Testis (tissue), 5 donors: ENCODE measurements at places on chromosomes 11 and 22.

DNA sequence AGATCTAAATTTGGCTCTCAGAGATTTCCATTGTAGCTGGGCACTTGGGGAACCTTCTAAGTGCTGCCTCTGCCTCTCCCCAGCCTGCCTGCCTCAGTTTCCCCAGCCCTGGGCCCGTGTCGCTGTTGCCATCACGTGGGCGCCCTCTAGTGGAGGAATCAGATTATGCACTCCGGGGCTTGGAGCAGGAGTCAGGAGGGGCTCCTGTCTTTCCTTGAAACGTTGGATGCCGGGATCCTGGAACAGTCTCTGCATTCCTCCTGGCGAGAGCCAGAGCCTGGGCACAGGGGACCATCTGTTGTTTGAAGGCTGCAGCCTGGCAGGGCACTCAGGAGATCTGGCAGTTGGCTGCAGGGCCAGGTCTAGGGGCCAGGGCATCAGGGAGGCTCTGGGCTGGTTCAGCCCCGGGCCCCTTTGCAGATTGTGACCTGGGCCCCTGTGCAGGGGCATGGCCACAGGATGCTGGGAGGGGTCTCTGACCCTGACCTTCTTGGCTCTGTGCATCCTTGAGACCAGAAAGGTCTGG, 71.6 kb downstream of the LRP5 start:
- peak; percentile 83 for DNase-seq

- no peak for DNase-seq
Observed at GRCh38 chr11:10838083-10838482, 19.8 kb downstream of the ZBED5 start.

DNA sequence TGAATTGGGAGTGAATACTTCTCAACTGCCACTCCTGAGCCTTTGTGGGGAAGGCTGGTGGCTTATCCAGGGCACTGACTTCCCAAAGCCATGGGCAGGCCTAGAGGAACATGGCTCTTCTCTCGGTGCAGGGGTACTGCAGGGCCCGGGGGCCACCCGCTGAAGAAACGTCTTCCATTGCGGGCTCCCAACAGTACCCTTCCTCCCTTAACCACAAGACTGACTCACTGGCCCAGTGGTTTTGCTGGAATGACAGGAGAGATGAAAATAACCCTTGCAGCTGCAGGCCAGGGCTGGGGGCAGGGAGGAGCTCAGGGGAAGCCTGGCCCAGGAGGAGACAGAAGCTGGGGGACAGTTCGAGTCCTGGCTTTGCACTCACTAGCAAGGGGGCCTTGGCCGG, 13.5 kb downstream of the TXN2 start:
- no peak for DNase-seq

GRCh38 chr11:72350752-72351151, 83.6 kb downstream of the CLPB start:
- DNase-seq: no peak

DNA sequence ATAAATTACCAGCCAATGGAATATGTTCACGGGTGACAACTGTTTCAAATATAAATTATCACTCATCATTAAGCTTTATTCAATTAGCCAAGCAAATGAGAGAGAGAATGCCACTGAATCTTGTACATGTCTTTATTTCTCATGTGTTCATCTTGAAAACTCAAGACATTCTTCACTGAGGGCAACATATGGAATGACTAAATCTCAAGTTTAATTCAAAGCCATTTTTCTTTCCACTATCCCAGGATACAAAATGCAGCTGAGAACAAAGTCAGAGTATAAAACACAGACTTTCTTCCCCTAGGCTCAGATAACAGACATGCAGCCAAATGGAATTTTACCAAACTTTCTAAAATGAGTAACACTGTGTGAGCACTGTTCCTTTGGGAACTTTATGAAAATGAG, 12.1 kb upstream of the BBOX1 start:
- no peak for DNase-seq

GRCh38 chr22:39932918-39933649, 27.1 kb upstream of the TMA7B start:
- DNase-seq: no peak

DNA sequence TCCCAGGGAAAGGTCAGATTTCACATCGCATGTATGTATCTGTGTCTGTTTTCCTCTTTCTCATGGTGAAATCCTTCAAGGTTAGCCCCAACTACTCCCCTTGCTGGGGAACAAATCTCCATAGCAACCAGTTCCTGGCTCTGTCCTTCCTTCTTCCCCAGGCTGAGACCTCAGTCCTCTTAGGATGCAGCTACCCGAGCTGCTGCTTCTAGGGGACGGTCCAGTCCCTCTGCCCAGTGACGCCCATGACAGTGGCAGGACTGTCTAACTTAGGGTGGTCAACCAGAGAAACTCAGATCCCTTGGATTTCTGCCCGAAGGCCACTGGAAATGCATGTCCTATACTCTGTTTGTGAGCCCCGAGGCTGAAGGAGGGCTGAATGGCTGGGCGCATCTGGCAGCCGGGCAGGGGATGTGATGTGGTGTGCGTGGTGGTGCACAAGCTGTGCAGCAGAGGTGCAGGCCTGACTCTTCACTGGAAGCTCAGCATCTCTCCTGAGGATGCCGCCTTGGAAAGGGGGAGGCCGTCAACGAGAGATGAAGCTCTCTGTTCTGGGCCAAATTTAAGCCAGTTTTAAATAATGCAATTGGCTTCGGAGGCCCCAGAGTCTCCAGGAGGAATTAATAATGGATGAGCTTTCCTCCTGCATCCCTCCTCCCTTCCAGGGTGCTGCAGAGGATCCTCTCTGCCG, 118.7 kb upstream of the B3GAT1 start:
- DNase-seq: peak; percentile 5

GRCh38 chr11:114211444-114212121, 84.6 kb upstream of the NNMT start:
- DNase-seq: no peak

DNA sequence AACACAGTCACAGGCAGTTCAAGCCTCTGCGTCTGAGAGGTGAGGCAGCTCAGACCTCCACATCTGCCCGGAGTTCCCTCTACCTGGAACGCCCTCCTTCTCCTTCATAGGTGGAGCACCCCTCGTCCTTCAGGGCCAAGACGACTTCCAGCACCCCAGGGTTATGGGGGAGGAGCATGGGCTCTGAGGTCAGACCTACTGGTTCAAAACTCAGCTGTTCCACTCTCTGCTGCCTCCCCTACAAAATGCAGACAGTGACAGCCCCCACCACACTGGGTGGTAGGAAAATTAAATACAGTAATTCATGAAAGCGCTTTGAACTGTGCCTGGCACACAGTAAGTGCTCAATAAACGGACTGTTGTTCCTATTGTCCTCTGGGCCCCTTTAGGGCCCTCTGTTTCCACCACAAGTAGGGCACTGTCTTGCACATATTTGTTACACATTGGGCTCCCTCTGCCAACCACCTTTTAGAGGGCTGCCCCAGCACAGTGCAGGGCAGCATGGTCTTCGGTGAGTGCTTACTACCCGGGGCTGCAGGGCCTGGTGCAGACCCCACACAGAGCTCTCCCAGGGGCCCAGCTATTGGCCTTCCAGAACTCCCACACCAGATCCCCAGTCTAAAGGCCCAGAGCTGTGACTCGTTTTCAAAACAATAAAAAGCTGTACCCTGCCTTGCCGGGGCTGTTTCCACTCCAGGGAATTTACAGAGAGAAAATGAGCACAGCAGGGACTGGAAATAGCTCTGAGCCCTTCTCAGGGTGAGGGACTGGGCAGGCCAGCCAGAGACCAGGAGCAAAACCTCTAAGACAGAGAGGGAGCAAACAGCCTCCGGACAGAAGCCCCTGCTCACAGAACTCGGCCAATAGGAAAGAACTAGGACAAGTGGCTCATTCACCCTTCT, 2.5 kb downstream of the TMEM184B start:
- DNase-seq: no peak

DNA sequence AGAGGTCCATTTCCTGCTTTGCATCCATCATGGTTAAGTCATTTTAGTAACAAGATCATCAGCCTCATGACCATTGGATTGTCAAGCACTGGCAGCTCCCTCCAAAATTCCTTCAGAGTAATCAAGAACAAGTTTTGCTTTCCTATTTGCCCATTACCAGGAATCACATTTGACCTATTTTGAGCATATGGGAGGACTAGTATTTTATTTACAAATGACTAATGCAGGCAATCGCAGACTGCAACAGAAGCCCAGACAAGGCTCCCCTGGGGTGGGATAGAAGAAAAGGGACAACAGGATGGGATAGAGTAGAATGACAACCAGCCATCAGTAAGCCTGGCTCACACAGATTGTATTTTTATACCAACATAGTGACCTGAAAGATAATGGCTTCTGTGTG, 9.1 kb downstream of the MMP10 start:
- no peak for DNase-seq

- DNase-seq: no peak
Observed at GRCh38 chr11:86269645-86270044, 25.1 kb downstream of the EED start.

DNA sequence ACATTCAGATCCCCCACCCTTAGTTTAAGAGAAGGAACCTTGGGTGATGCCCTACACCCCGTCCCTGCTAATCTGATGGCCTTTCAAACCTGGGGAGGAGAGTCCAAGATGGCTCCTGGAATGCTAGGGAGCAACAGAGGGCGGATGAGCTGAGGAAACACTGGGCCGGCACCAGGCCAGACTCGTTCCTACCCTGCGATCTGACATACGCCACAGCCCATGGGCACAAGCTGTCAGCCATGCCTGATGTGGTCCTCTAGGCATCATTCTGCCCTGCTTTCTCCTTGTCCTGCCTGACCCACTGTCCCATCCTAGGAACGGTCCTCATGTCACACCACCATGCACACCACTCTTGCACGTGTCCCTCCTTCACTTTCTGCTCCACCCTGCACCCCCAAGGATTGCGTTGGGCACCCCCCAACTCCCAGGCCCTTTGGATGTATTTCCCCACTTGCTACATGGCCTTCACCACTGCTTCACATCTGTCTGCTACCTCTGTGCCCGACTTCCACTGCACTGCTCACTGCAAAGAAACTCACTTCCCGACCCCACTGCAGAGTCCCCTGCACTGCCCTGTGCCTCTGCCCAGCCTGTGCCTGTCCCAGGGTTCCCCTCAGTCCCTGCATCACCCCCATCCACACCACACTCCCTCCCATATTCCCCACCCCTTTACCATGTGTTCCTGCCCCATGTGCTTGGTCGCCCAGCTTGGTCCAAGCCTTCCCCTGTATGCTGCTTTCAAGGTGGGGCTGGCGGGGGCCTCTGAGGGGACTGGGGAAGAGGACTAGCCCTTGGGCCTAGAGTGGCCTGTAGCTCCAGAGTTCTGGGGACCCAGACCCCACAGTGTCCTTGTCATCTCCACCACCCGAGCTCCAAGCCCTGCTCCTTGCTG, 29.2 kb downstream of the USP35 start:
- no peak for DNase-seq

DNA sequence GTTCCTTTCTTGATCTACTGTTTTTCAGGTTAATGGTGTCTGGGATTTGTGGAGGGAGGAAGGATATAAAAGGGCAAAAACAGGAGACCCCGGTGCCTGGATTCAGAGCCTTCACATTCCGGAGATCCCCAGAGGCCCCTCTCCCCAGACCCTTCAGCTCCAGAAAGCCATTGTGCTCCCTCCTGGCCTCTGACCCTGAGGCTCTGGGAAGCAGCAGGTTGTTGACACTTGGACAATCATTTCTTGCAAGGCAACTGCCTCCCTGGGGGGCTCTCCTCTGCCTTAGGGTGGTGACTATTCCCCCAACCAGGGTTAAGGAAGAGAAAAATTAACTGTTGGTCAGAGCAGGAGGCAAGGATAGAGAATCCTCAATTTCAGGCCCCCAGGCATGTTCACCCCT, 86.9 kb upstream of the NNMT start:
- DNase-seq: no peak

DNA sequence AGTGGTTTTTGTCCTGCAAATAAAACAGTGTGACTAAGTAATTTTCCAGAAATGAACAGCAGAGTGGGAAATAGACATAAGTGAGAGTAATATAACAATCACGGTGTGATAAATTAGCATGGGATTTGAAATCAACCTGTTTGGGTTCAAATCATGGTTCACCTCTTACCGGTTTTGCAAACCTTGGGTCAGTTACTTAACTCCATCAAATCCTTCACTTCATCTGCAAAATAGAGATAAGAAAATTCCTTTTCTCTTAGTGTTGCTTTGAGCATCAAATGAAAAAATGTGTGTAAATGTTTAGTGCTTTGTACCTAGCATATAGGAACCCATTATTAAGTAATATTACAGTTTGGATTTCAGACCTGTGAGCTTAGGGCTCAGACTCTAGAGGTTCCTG, 152.2 kb downstream of the TEAD1 start:
- DNase-seq: no peak

DNA sequence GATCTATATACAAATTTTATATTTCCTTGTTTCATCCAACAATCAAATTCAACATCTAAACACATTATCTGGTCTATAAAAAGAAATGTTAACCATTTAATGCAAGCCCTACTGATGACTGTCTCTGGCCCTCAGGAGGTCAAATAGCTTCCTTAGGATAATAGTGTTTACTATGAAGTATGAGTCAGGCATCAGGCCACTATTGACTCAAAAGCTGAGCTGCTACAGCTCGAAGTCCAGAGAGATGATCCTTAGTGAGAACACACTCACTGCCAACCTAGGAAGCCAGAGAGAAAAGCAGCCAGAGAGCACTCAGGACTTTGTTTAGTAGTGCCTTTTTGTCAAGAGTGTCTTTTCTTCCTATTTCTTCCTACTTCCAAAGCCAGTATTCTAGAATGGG, 171.8 kb downstream of the SOX6 start:
- no peak for DNase-seq

DNA sequence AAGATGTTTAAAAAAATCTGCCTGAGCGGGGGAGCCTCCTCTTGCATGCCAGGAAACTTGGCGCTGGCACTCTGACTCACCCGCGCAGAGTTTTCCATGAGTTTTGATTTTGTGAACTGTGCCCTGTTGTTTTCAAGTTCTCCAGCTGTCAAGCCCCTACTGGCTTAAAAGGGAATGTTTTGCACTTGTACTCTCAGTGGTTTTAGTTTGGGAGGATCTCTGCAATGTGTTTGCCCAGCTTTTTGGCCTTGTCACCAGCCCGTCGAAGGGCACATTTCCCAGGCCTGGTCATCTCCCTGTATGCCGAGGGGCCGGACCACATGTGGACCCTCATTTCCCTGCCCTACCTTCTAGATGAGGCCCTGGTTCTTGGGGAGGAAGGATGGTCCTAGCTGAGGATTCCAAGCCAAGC, 12.2 kb downstream of the MRGPRF start:
- peak; percentile 53 for DNase-seq

- DNase-seq: no peak
Observed at GRCh38 chr11:120482149-120482548, 29.4 kb upstream of the GRIK4 start.

- no peak for DNase-seq
Observed at GRCh38 chr11:30328681-30329080, 5.8 kb downstream of the ARL14EP start.

DNA sequence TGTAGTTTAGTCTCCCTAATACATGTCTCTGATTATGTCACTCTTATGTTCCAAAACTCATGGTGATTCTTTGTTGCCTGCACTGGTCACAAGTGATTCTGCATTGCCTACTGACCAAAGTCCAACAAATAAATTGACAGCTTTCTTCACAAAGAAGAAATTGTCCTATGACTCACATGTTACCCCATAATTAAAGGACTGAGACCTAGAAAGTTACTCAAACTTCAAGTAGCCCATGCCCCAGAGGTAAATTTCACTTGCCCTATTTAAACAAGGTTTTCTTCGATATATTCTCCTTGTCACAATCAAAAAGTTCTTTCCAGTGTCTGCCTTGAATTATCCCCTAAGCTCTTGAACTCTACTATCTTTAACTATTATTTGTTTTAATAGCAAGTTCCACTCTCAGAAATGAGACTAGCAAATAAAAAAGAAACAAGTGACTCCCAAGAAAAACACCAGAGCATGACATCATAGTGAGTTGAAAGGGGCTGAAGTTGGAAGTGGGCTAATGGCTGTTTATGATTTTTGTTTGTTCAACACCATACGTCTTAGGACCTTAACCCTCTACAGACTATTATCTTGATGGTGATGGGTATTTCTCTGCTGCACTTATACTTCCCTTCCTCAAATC, 94.5 kb upstream of the BLID start:
- DNase-seq: no peak
